Heart left ventricle (tissue), 16 donors: ENCODE measurements at places on chromosomes 2 and 18.

DNA sequence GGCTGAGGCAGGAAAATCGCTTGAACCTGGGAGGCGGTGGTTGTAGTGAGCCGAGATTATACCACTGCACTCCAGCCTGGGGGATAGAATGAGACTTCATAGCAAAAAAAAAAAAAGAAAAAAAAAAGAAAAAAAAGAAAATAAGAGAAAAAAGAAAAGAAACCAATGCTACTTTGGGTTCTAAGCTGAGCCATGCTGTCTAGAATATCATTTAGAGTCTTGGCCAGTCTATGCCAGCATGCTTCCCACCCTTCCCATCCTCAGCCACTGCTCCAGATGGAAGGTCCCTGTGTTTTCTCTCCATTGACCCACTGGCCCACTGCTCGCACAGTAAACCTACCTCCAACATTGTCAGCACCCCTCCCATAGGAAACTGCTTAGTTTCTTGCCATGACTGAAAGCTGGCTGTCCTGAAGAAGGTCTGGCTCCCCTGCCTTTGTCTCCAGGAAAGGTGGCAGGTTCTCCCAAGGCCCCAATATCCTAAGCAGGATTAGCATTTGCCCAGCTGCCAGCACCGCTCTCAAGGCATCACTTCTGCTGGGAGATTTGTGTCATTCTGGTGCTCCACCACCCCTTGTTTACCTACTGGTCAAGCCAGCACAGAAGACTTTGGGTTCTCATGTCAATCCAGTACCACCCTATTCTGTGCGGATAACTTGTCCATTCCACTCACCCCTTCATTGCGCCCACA is 47.3 kb upstream of the PAPOLG start:
- no peak for DNase-seq

GRCh38 chr18:22637787-22638186 is 220.1 kb upstream of the CTAGE1 start:
- no peak for DNase-seq

GRCh38 chr2:43131890-43132682 is 94.3 kb downstream of the ZFP36L2 start:
- no peak for DNase-seq

DNA sequence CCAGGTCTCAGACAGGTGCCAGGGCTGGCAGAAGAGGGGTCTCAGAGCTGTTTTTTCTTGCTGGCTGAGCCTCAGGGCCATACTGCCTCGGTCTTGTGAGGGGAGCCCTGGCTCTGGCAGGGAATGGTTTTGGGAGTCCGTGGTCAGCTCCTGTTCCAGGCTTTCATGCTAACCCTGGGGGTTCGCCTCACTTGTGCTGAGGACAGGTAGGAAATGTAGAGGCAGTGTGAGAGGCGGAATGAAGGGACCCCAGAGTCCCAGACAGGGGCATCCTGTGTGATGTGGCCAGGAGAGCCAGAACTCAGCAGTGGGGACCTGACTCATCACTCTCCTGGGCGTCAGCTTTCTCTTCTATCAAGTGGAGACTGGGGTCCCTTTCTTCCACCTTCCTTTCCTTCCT is 5.7 kb upstream of the CELF4 start:
- DNase-seq, result no peak

- DNase-seq, result no peak
Measured at GRCh38 chr2:15243762-15244161, 317.4 kb downstream of the NBAS start.

GRCh38 chr2:72915907-72916742 is 1.2 kb upstream of the EMX1 start:
- no peak for DNase-seq
